ENCODE measurements at places on chromosomes 6 and 20.

DNA sequence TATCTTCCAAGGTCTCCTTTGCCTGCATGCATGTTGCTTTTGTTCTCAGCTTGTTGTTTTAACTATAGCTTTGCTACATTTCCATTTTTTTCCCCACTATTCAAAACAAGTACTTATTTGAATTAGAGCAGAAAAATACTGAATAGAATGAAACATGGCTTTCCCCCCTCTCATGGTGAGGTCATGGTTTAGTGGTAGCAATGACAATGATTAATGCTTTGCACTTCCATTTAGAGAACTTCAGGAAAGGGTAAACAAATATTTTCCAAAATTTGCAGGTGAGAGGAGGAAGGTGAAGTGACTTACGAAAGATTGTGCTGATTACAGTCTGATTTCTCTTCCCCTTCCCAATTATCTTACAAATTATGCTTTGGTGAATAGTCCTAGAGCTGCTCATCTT is 47.8 kb upstream of the TRAF3IP2 start:
- no peak for DNase-seq

GRCh38 chr6:150971219-150971618 is 105.7 kb downstream of the MTHFD1L start:
- DNase-seq = no peak

GRCh38 chr20:58791286-58791685 is 59.4 kb downstream of the GNAS-AS1 start:
- no peak for DNase-seq

DNA sequence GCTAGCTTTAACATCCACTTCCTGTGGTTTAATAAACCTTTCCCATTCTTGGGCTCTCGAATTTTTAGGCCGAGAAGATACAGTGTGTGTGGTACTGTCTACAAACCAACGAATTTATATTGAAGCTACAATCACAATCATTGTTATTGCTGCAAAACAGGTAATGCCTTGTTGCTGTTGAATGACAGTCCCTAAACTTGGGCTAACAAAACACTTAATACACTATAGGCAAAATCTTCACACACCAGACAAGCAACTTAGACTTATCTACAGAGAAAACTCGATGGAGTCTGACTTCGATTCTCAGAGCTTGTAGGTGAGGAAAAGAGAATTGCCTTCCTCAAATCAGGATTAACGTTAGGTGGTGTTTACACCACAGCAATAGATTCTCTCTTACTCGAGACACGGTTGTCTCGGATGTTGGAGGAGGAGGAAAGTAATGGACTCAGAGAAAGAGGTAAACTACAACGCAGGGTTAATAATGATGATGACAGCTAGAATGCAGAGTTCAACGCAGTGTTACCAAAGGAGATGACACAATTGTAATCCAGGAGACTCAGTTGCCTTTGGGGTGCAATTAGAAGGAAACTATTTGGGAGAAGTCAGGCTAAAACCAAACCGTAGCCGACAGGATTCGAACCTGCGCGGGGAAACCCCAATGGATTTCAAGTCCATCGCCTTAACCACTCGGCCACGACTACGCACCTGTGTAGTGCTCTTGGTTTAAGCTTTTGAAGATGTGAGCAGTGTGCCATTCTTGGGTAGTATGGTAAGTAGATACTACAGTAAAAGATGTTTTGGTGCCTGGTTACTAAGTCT is 32.5 kb upstream of the ZNF184 start:
- DNase-seq = no peak

- no peak for DNase-seq
These were observed 78.8 kb upstream of the OPRM1 start for GRCh38 chr6:153960281-153960680.

- no peak for DNase-seq
These were observed 40.0 kb downstream of the NUDT3 start for GRCh38 chr6:34352305-34352937.

Data from left renal cortex interstitium (tissue), 4 donors.